Activated CD8-positive, alpha-beta memory T cell treated with anti-CD3 and anti-CD28 coated beads for 1 hour (primary cell): ENCODE measurements at places on chromosomes 2 and 18.

DNA sequence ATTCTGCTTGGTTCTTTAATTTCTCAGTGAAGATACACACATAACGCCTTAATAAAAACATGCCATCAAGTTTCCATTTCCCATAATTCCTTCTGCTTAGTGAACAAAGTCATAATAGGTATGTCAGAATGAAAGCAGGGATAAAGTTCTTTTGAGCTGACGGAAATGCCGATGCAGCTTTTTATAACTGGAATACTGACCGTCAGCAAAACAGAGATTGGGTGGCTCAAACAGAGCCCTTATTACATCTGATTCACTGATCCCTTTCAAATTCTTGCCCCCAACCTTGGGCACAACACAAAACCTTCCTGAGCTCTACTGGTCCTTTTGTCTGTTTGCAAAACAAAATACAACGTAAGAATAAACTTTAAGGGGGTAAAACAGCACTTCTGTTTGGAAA is 140.4 kb downstream of the CDH2 start:
- no peak for DNase-seq

DNA sequence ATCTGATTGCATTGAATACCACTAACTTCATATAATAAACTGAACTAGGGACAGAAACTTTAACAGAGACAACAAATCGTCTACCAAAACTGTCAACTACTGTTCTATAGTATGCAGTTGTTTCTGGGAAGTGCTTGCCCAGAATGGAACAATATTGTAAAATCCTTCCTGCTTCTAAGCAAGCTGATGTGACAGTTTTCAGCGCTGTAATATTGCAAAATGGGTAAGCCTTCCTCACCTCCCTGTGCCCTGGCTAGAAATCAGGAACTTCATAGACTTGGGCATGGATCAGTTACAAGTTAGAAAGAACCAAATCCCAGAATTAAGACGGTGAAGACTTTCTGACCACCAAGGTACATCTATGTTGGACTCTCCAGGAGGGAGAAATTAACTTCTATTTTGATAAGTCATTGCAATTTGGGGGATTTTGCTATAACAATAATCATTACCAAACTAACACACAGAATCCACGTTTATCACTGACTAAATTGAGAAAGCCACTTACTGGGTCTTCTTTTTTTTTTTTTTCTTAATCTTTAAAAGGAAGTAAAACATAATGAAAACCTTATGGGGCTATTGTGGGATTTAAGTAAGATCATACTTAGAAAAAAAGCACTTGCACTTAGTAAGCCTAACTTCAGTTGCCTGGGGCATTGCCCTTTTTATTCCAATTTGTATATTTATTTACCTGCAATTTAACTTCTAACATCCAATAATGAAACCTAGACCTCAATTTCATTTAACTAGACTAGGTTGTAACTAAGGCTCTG is 261.5 kb downstream of the TRIB2 start:
- no peak for DNase-seq

DNA sequence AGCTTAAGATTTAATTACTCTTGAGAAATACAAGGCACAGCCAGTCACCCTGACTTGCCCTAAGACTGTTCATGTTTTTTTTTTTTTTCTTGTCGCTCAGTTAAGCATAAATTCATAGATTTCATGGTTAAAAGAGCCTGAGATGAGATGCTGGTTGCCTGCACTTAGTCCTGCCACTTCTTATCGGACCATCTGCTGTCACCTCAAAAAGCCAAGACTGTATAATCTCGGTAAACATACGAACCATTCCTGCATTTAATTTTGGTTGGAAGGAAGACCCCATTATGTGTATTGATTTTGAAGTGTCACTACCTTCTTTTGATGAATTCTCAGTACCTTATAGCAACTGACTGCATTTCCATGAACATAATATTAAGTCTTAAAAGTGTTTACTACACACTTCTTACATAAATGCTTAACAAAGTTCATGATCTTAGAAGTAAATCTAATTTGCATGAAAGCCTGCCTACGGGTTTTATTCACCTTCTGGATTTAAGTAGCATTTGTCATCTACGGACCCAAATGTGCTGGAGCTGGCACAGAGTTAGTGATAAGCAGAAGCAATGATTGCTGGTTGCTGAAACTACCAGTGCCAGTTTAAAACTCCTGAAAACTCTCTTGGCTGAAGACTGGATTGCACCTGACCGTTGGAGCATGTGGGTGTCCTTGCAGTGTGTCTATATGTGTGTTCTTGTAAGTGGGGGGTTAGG is 843.4 kb downstream of the TMEM182 start:
- DNase-seq: no peak

DNA sequence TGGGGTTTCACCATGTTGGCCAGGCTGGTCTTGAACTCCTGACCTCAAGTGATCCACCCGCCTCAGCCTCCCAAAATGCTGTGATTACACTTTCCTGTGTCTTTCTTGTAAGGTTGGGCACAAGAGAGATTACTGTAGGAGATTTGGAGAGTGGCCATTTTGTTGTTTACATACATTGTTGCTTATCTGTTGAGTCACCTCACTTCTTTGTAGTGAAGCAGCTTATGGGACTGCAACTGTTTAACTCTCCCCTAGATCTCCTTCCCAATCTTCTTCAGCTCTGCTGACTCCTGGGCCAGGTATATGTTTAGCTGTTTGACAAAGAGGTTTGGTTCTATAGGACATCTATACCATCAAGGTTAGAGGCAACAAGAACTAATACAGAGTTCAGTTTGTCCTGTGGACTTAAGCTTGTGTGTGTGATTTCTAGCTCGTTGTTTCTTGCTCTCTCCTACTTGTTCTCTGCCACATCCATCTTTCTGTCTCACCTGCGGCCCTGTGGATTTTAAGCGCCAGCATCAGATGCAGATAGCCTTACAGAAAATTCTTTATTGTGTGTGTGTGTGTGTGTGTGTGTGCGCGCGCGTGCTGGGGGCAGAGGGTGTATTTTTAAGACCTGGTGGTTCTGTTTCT is 95.4 kb downstream of the HAUS1 start:
- no peak for DNase-seq

DNA sequence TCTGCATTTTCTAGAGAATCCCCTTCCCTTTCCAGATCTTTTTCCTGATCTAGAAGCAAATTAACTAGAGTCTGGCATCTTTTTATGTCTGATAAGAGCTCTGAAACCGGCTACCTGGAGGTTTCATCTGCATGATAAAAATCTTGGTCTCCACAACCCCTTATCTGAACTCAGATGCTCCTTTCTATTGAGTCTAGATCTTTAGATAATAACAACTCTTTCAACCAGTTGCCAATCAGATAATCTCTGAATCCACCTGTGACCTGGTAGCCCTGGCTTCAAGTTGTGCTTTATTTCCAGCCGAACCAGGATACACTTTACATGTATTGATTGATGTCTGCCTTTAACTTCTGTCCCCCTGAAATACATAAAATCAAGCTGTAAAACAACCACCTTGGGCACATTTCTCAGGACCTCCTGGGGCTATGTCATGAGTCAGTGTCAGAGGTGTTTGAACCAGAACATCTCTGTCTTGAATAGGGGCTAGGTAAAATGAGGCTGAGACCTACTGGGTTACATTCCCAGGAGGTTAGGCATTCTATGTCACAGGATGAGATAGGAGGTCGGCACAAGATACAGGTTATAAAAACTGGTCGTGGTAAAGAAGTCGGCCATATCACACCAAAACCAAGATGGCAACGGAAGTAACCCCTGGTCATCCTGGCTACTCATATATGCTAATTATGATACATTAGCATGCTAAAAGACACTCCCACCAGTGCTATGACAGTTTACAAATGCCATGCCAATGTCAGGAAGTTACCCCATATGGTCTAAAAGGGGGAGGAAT is 20.8 kb downstream of the RALBP1 start:
- DNase-seq: no peak

GRCh38 chr2:8579485-8580085 is 102.3 kb upstream of the ID2 start:
- no peak for DNase-seq

DNA sequence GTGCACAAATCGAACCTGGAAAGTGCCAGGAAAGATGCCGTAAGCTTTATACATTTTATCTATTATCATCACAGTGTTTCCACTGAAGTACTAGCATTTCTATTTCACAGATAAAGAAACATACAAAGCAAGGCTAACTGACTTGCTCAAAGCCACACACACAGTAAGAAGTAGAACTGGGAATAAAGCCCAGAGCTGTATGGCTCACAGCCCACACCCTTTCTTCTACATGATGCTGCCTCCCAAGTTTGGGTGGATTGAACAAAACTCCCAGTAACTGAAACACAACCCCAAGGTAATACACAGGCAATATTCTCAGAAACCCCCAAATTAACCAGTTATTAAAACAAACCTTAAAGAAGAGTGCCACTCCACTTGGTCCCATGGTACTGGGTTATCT is 11.2 kb downstream of the SAP130 start:
- DNase-seq: no peak

DNA sequence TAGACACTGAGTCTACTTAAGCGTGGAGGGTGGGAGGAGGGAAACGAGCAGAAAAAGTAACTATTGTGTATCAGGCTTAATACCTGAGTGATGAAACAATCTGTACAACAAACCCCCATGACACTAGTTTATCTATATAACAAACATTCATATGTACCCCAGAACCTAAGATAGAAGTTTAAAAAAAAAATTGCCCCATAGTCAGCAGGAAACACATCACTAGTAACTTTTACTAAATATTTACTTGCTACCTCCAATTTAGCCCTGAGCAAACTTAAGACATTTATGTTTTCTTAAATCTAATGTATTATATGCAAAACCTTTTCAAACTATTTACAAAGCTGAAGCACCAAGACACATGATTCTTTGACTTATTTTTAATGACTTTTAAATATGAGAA is 5.6 kb downstream of the REV1 start:
- no peak for DNase-seq

- no peak for DNase-seq
Observed at GRCh38 chr2:44362207-44363015, 664 bp downstream of the CAMKMT start.

- no peak for DNase-seq
Observed at GRCh38 chr18:47120428-47120827, 29.9 kb downstream of the HDHD2 start.

DNA sequence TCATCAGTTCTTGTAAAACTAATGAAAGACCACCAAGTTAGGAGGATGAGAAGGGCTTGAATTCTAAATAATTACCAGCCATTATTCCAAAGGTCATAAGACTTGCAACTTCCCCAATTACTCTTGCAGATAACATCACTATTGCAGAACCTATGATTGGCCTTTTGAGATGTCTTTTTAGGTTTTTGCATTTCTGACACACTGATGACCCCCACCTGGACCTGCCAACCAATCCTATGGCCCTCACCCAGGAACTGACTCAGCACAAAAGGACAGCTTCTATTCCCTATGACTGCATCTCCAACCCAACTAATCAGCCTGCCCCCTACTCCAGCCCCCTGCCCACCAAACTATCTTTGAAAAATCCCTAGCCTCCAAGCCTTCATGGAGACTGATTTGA is 111.5 kb upstream of the COPS8 start:
- no peak for DNase-seq

DNA sequence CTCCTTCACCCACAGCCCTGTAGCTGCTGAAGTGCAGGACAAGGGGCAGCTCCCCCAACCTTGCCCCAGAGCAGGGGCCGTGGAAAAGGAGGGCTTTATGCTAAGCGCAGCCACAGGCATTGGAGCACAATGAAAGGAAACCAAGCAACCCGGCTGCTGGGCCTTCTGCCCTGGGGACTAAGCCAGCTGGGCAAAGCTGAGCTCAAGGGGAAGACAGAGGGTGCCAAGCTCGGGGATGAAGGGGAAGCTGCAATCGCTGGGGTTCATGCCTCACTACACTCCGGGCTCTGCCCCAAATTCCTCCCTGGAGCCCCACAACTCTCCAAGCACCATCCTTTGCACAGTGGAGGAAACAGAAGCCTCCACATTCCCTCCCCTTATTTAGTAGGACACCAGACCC is 12.4 kb downstream of the SFXN5 start:
- DNase-seq: no peak

DNA sequence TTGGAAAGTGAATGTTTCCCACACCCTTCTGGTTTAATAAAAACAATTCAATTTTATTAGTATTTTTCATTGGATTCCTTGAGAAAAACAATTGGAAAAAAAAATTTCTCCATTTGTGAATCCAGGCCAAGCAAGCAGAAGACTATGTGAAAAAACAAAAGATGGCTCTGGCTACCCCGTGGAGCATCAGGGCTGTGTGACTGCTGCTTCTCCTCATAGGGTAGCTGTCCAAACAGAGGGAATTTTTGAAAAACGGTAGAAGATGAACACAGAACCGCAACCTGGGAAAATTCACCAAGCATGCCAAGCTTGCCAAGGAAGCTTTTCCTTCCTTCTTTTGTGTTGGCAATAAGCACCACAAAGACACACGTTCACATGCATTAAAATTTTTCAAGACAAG is 71.3 kb upstream of the ACVR2A start:
- no peak for DNase-seq

- DNase-seq: no peak
Observed at GRCh38 chr18:77105680-77106079, 26.9 kb downstream of the MBP start.

GRCh38 chr2:219142329-219142728 is 18.3 kb downstream of the NHEJ1 start:
- DNase-seq: no peak

- DNase-seq: no peak
Observed at GRCh38 chr18:35618289-35618688, 36.7 kb downstream of the GALNT1 start.

DNA sequence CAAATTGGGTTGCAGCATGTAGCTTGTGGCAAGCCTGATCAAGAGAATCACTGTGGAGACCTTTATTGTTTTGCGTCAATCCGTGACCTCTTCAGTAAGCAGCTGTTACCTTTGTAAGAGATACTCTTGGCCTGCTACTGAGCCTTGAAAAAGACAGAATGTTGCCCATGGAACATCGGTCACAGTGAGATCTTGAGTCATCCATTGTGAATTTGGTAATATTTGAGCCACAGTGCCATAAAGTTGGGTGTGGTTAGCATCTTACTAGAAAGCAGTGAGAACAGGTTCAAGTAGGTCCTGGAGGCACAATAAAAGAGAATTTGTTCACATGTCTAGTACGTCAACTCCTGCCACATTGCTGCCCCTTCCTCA is 12.7 kb upstream of the EFR3B start:
- no peak for DNase-seq

GRCh38 chr2:109386004-109386695 is 227.6 kb downstream of the SEPTIN10 start:
- DNase-seq: no peak

DNA sequence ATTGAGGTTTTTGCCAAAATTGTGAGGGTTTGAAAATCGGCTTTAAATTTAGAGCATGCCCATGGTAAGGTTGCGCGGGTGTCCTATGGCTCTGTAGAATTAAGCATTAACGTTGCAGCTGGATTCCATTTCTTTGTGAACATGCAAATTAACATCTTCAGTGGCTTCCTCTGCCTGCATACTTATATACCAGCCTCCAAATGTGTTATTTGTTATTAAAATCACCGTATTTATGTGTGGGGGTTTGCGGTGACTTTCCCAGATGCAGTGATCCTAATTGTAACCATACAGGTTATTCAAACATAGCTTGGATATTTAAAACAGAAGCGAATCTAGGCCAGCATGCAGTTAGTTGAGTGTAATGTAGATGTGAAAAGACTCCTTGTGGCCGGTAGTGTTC is 80.2 kb downstream of the TGOLN2 start:
- DNase-seq: no peak
